ENCODE measurements at places on chromosomes 4 and X.
A peak's percentile ranks its signal among the peaks of the same experiment; 100 is the strongest.

GRCh38 chr4:8181844-8182243 lies 17.2 kb upstream of the SH3TC1 start:
- DNase-seq, result no peak

DNA sequence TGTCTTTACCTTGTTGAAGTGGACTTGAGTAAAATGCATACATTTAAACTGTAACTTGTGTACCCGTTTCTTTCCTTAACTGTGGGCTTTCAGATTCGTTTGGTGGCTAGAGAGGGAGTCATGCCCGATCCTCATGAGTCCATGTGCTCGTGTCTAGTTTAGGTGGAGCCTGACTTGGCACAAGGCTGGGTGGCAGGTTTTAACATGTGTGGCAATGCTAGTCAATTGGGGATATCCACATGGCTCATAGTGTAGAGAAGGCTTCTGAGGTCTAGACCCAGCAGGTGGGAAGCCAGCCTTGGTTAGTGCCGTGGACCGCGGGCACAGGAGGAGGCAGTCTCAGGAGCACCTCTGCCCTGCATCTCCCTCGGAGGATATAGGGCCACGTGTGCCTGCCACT lies 48.5 kb upstream of the CLCN4 start:
- no peak for DNase-seq

DNA sequence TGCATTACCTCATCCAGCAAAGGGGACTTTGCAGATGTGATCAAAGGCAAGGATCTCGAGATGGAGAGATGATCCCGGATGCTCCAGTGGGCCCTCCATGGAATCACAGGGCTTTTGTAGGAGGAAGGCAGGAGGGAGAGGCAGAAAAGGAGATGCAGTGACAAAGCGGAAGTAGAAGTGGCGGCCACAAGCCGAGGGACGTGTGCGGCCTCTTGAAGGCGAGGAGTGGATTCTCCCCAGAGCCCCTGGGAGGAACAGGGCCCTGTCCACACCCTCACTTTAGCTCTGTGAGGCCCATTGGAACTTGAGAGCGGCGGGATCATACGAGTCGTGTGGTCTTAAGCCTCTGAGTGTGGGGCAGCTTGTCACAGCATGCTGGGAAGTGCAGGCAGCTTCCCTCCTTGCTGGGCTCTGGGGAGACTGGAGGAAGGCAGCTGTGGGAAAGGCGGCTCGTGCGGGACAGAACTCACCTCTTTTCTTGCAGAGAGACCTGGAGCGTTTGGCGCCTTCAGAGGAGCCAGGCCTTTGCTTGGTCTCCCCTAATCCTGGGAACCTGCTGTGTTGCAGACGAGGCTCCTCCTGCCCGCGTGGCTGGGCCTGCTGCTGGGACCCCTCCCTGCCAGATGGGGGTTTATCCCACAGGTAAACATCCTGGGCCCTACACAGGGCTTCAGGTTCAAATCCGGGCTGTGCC lies 10.2 kb downstream of the SH3TC1 start:
- no peak for DNase-seq

DNA sequence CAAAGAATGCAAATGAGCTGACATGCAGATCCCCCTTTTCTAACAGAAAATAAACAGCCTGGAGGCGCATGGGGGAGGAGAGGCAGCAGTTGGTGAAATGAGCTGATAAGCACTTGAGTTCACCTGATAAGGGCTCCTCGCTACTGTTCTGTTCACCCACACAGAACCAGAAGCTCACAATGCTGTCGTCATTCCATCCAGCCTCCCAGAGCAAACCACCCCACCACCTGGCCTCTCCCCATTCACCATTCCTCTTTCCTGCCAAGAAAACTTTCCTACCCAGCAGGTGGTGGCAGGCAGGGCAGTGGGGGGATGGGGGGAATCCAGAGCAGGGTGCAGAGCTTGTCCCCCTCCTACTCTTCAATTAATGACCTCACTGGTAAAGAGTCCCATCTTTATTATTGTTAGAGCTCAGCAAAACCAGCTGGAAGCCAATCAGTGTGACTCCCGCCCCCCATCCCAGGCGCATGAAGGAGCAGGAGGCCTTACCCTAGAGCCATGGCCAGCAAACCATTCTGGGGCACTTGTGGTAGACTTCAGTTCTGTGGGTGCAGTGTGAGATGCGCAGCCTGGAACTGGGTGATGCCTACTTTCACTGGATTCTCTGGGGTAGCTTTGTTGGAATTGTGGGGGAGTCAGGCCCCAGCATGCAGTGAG lies 350.3 kb downstream of the ZIC3 start:
- no peak for DNase-seq

DNA sequence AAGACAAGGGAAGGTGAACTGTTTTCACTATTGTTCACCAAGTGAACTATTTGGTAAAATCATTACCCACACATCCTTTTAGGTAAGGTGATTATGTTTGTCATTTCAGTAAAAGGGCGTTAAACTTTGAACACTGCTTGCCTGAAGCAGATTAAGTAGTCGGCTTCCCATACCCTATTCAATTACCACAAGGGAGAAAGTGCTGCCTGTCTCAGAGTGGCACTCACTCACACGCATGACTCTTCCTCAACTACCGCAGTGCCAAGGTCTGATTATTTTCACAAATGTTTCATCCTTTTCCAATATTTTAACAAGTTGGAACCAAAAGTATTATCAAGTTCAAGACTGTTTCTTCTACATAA lies 11.0 kb downstream of the VEGFC start:
- DNase-seq, result no peak

DNA sequence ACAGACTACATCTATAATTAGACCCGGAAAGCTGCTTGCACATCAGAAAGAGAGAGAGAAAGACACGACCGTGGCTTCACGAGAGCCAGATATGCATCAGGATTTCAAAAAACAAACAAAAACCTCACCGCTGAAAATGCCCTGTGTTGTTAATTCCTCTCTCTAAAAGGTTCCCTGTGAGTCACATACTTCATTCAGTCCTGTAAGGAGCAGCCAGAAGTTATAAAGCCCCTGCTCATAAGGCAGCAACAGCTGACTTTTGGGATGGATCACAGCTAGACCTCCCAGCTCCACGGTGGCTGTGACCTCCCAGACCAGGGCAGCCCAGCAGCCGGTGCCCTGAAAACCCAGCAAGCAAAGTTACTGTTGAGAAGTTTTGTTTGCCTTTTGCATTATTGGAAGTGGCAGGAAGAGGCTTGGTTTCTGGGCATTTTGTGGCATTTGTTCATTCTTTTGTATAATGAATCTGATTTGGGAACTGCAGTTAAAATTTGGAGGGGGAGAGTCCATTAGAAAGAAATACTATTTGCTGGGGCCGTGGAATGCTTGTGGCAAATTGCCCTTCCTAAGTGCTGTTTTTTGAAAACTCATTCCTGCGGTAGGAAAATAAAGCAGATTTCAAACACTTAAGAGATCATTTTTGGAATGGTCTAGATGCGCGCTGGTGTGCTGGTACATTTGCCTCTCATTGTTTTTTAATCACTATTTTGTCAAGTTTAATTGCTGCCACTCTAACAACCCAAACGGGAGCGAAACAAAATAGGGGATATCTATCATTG lies 520.4 kb downstream of the BCOR start:
- DNase-seq, result no peak

DNA sequence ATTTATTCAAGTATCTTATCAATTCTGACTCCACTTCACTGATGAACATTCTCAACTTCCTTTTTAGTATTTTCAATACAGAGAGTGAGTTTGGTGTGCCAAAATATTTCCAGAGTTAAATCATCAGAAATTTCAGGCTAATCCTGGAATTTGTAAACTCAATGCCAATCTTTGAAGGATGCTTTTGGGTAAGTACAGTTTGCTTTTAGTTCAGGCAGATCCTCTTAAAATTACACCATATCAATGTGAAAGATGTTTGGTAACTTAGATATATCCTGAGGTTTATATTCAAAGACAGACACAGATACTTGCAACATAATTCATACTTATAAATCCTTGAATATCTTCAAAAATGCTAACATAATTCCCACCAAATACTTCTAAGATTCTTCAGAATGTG lies 76.0 kb upstream of the FAM47B start:
- DNase-seq, result no peak

- DNase-seq, result peak; percentile 55
Observed at GRCh38 chr4:31995943-31996901, 1276.1 kb downstream of the PCDH7 start.

DNA sequence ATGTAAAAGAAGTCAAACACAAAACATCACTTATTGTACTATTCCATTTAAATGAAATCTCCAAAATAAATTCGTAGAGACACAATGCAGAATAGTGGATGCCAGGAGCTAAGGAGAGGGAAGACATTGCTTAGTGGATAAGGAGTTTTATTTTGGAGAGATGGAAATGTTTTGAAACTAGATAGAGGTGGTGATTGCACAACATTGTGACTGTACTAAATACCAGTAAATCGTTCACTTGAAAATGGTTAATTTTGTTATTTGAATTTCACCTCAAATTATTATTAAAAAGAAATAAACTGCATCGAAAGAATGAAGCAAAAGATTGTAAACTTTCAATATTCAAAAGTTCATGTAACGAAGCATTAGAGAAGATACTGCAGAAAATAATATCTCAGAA lies 9.7 kb upstream of the ACSL4 start:
- no peak for DNase-seq

GRCh38 chr4:52853351-52853750 lies 8.8 kb upstream of the RASL11B start:
- no peak for DNase-seq

DNA sequence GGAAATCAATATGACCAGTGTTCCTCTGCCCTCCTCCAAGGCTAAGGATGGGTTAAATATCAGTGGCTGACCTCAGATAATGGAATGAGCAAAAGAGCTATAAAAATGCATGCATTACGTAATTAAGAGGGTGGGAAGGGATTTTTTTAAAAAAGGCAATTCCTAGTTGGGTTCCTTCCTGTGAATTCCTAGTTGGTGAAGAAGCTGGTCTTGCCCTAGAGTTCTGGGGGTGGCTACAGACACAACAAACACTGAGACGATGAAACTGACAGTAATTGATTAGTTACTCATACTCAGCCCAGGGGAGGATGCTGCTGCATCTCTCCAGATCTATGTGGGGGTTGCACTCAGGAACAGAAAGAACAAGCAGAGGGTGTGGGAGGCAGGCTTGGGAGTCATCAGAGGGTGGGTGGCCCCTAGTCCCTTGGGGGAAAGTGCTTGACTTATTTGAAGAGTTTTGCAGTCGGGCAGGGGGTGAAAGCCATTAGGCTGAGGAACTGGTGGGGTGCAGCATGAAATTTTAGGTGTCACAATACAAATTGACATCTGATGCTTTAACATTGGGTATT lies 662.0 kb upstream of the FRG1 start:
- no peak for DNase-seq

DNA sequence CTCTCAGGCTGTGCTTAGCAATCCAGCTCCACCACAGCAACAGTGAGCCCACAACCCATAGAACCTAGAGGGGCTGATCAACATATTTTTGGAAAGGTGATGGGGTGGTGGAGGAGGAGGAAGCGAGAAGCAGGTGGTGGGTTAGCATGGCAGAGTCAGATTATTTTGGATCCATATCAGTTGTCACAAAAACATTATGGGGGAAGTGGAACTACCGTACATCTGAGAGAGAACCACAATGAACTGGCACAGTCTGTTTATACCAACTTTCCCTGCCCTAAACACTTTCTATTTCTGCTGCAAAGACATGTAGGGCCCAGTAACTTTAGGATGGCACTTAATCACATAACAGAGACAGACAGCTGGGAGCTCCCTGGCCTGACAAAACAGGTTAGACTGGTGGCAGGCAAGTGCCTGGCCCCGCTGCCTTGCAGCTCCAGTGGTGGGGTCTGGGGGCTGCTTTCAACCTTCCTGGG lies 4.3 kb downstream of the SLC9A7 start:
- DNase-seq, result no peak

GRCh38 chr4:102825261-102826091 lies 1.9 kb downstream of the UBE2D3 start:
- no peak for DNase-seq

- peak; percentile 3 for DNase-seq
Observed at GRCh38 chrX:35890699-35891098, 28.8 kb upstream of the CFAP47 start.

GRCh38 chr4:128916832-128917231 lies 107.3 kb downstream of the JADE1 start:
- DNase-seq, result no peak

DNA sequence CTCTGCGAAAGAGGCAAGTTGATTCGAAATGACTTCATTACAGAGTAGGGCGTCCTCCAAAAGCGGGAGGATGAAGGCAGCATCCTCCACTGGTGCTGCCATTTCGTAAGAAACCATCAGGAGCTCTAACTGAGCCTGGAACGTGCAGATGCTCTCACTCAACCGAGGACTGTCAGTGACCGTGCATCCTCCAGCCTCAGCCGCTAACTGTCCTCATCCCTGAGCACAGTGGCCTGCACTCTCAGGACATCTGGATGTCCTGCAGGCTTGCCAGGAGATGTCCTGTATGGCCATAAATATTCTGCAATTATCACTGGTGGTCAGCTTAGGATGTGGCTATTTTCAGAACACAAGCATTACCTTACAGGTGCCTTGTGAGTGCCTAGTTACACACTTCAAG lies 107.1 kb upstream of the ADRA2C start:
- DNase-seq, result no peak

GRCh38 chr4:111961809-111962208 lies 183.4 kb upstream of the FAM241A start:
- DNase-seq, result no peak

DNA sequence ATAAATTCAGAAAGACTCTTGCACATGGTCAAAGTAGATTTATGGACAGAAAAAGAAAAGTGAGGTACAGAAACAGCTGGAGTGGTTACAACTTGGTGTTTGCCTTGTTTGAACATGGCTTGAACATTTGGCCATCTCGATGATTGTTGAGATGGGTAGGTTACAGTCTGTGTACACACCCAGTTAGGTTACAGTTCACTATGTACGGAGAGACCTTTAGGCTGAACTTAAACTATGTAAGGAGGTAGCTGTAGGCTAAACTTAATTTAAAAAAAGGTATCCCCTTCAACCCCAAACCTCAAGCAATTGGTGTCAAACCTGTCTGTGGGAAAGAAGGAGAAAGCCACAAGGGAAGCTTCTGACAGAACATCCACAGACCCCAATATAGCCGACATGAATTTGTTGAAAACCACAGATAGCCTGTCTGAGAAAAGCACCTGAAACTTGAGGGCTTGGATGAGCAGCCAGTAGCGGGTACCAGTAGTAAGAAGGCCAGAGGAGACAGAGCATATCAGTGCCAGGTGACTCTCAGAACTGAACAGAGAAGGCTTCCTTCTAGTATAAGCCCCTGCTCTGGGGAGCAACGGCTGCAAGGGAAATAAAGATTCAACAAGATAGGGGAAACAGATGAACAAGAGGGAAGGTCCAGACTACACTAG lies 247.9 kb upstream of the GALNTL6 start:
- DNase-seq, result no peak

GRCh38 chr4:13285336-13285735 lies 198.8 kb downstream of the RAB28 start:
- DNase-seq, result no peak

GRCh38 chrX:133380711-133381619 lies 34.3 kb downstream of the GPC4 start:
- DNase-seq, result no peak

- no peak for DNase-seq
Observed at GRCh38 chrX:46575991-46576392, 2.4 kb downstream of the CHST7 start.

- DNase-seq, result no peak
Observed at GRCh38 chr4:109184491-109184961, 117.9 kb downstream of the COL25A1 start.

- no peak for DNase-seq
Observed at GRCh38 chr4:148162991-148163390, 279.2 kb downstream of the NR3C2 start.

GRCh38 chrX:112510629-112511028 lies 169.1 kb downstream of the LHFPL1 start:
- DNase-seq, result no peak

Data from NCI-H1930 (cell line).